Naive B cell (primary cell): ENCODE measurements at places on chromosomes 1 and 21.
A peak's percentile ranks its signal among the peaks of the same experiment; 100 is the strongest.

DNA sequence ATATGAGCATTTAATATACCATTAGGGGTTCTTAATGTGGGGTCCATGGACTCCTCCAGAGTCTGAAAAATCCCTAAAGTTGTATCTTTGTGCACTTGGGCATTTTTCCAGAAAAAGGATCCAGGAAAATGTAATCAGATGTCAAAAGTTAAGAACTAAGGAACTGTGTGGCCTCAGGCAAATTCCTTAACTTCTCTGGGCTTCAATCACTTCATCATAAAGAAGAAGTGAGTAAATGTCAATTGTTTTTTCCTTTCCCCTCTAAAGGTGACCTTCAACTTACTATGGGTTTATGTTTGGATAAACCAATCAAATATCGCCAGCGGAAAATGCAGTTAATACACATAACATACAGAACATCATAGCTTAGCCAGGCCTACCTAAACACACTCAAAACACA is 2.5 kb downstream of the MAD2L2 start:
- DNase-seq = no peak

DNA sequence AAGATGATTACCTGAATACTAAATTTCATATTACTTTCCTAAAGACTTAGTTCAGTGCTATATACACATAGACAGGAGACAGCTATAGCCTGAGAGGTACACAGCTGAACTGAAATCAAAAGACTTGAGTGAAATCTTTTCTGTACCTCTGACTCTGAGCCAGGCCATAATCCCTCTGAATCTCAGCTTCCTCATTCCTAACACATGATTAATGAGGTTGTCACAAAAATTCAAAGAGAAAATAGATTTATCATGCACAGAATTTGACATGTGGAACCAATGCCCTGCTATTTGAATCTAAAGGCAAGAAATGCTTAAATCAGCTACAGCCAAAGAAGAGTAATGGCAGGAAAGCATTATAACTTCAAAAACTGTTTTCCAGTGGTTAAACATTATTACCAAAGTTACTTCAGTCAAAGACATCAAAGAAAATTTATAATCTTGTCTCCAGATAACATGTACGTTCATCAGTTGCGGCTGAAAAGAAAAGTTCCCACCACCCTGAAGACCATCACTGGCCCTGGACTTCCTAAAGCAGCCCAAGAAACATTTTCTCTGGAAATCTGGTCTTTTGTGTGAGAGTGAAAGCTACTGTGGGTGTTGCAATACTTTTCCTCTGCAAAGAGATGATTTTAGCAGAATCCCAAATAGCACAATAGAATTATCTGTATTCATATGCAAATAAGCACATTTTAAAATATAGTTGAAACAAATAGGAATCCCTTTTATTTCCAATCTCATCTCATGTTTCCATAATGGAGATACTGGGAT is 13.8 kb upstream of the ATP1A1 start:
- no peak for DNase-seq

GRCh38 chr1:58966103-58966916 is 182.5 kb upstream of the JUN start:
- no peak for DNase-seq

GRCh38 chr1:160800645-160801408 is 4.9 kb downstream of the LY9 start:
- DNase-seq = peak; percentile 40

GRCh38 chr1:184954232-184954995 is 19.9 kb downstream of the NIBAN1 start:
- no peak for DNase-seq
